ENCODE measurements at places on chromosomes 13 and 19.
A peak's percentile ranks its signal among the peaks of the same experiment; 100 is the strongest.

DNA sequence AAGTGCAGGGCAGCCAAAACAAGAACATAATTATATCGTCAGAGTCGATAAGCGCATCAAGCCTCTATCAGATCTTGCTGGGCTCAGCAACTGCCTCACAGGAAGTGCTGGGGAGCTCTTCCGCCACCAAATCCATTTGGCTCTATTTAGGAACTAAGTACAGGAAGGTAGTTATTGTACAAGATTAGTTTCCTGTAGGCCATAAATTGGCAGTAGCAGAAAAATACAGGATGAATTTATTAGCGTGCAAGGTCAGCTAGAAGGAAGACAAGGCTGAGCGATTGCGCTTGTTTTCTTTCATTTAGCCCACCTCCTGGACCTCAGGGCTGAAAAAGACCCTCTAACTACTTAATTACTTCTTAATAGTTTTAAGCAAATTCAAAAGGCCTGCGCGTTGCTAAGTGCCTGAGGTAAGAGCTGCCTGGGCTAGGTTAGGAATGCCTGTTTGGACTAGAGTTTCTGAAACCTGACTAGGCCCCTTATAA lies 118.5 kb downstream of the IRS2 start:
- no peak for DNase-seq

DNA sequence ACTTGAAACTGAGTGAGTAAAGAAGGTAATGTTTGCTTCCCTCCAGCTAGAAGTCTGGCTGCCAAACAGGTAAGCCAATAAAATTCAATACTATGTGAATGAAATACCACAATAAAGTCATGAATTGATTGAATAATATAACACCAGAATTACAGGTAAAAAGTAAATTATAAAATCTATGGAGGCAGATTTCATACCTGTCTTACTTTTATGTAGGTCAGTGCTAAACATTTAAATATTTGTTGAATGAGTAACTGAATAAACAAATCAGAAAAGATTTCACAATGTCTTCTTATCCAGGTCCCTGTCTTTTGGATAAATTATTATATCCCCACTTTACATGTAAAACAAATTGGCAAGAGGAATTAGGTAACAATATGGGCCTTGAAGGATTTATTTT lies 62.7 kb downstream of the MICU2 start:
- no peak for DNase-seq

DNA sequence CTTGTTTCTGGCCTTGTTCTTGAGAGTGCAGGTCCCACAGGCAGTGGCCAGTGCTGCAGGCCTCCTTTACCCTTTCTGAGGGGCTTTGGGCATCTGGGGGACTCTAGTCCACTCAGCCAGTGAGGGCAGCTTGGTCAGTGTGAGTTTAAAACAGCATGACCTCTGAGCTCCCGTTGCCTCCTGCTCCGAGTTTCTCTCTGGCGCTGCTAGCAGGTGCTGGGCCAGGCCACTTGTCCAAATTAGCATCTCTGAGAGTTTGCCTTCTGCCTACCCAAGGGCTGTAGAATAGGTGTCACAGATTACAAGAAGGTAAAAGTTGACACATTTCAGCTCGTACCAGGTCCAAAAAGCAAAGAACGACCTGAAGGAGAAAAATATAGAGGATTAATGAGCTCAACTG lies 105.9 kb downstream of the SIPA1L3 start:
- no peak for DNase-seq

- DNase-seq: no peak
Observed at GRCh38 chr13:35833608-35834275, 297.4 kb downstream of the DCLK1 start.

DNA sequence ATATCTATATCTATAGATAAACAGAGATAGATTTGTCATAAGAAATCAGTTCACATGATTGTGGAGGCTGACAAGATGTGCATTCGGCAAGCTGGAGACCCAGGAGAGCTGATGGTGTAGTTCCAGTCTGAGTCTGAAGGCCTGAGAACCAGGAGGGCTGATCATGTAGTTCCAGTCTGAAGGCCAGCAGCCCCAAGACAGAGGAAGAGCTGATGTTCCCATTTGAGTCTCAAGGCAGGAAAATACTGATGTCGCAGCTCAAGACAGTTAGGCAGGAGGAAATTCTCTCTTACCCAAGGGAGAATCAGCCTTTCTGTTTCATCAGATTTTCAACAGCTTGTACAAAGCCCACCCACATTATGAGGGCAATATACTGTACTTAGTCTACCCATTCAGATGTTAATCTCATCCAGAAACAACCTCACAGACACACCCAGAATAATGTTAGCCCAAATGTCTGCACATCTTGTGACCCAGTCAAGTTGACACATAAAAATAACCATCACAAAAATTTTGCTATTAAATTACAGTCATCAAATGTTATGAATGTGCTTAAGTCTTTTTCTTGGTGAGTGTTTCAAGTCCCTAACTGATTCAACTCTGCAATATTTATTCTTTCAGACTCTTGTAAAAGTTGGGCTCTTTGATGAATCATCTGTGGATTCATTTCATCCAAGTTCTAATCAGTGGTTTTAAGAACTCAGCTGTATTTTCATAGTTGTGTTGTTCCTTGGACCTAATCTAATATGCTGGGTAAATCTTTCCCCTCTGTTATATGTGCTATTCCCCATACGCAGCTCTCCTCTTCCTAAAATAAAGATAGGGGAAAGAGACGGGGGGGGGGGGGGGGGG lies 22.7 kb upstream of the LRCH1 start:
- peak; percentile 27 for DNase-seq

- no peak for DNase-seq
Observed at GRCh38 chr13:74561155-74561554, 427.0 kb upstream of the KLF12 start.

DNA sequence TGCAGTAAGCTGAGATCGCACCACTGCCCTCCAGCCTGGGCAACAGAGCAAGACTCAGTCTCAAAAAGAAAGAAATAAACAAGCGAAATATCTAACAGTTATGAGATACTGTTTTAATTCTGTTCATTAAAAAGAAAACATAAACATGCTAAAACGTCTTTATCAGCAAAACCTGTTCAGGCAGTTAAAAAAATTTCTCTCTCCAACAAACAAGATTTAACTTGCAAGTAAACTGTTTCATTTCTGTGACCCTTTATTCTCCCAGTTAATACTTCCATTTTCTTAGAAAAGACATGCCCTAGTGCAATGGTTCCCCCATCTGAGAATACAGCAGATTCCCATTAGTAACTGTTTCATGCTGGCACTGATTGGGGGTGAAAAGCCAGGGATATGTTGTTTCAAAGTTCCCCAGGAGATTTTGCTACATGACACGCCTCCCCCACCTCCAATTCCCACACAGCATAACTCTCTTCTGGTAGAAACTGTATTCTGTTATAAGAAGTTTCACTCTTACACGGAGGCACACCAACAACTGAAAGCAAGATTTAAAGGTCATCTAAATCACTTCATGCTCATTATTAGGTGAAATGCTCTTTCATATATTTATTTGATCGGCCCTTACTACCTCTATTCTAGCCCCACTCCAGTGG lies 24.4 kb downstream of the ELF1 start:
- DNase-seq: no peak

GRCh38 chr19:47280183-47280797 lies 5.6 kb downstream of the INAFM1 start:
- peak; percentile 76 for DNase-seq

GRCh38 chr13:90673746-90674145 lies 673.7 kb upstream of the MIR17HG start:
- DNase-seq: no peak

DNA sequence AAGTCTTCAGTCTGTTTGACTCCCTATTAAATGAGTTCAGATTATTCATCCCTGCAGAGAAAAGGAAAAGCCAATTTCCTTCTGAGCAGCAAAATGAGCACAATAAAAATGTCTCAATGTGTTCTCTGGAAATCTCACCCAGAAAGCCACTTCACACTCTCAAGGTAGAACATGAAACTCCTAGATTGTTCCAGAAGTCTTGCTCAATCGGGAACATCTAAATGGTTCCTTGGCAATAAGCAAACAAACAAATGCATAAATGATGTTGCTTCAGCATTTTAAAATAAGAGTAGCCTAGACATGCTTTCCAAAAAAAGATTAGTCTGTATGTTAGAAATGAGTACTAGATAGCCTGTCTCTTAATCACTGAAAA lies 59.7 kb upstream of the TNFRSF19 start:
- DNase-seq: no peak

DNA sequence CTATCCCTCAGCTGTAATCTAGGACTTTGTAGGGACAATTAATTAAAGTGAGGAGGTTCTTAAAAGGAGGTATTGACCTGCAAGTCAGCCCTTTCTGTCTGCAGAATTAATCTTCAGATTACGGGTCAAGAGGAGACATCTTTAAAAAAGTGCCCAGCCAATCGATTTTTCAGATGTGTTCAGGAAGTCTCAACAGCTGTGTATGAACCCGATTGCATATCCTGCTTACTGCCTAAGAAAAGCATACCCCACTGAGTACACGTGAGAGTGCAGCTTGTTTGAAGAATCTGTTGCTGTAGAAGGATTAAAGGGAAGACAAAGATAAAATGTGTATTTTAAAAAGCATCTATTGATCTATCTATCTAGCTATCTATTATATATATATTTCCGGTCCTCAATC lies 1194.5 kb downstream of the UQCRFS1 start:
- DNase-seq: no peak

- no peak for DNase-seq
Observed at GRCh38 chr13:107233541-107233940, 665.6 kb upstream of the ARGLU1 start.

DNA sequence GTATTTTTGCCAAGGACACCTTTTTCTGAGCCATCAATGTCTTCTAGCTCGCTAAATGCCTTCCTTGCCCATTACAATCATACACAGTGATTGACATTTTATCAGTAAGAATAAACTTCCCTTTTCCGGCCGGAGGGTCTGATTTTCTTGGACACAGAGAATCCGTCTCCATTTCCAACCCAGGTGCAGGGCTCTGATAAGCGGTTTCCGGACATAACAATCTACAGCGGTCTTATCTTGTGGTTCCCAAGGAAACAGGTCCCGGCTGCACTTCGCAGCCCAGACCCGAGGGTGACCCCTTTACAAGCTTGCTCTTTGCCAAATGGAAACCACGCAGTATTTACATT lies 5.1 kb upstream of the ZNF77 start:
- peak; percentile 44 for DNase-seq

- no peak for DNase-seq
Observed at GRCh38 chr19:11982526-11982925, 17.7 kb downstream of the ZNF763 start.

GRCh38 chr19:54937926-54938325 lies 9.4 kb downstream of the NLRP7 start:
- DNase-seq: no peak

GRCh38 chr13:29000826-29001225 lies 180.7 kb downstream of the MTUS2 start:
- no peak for DNase-seq

Data from A549 (cell line).